ENCODE measurements at places on chromosomes 16 and 17.

- DNase-seq = no peak
Observed at GRCh38 chr17:17749921-17750320, 68.7 kb downstream of the RAI1 start.

- DNase-seq = peak; percentile 81
Observed at GRCh38 chr17:18225121-18225641, at the start of gene LLGL1. Gene LLGL1, plus strand, starts transcription at chr17:18225635. Its CDS starts 48 bp downstream, at chr17:18225683.

DNA sequence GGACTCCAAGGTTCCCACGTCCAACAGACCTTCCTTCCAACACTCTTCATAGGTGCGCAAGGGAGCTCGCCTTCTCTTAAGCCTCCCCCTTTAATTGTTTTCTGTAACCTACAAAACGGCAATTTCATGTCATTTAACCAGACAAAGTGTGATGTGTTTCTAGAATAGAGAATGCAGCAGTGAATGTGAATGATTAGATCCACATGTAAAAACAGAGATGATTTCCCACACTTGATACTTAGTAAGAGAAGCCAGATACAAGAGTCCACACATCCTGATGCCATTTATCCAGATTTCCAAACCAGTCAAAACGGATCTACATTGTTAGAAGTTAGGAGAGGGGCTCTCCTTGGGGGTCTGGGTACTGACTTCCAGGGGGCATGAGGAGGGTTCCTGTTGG, 89.3 kb downstream of the IRF8 start:
- DNase-seq = no peak

DNA sequence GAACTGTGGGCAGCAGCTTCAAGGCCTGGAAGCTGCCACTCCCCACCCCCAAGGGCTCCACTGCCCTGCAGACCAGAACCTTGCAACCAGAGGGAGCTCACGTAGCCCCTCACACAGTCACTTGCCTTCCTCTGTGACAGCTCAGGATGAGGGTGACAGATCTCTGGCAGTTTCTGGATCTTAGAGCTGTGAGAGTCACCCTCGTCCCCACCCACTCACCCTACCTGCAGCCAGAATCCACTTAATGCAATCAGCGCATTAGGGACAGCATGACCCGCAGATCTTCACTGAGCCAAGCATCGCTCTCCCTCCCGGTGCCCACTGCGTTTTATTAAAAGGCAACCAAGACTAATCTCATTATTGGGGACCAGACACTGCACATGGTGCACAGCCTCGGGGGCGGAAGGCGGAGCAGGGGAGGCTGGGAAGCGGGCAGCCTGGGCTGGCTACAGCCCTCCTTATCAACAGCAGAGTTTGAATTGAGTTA, 3.5 kb downstream of the CYB561 start:
- DNase-seq = no peak

GRCh38 chr16:52209227-52209626, 337.7 kb downstream of the TOX3 start:
- no peak for DNase-seq

- DNase-seq = no peak
Observed at GRCh38 chr16:79823639-79824038, 223.1 kb upstream of the MAF start.

- no peak for DNase-seq
Observed at GRCh38 chr17:12536021-12536420, 129.7 kb upstream of the MYOCD start.

GRCh38 chr17:81192386-81193050, 26.5 kb upstream of the AATK start:
- no peak for DNase-seq

DNA sequence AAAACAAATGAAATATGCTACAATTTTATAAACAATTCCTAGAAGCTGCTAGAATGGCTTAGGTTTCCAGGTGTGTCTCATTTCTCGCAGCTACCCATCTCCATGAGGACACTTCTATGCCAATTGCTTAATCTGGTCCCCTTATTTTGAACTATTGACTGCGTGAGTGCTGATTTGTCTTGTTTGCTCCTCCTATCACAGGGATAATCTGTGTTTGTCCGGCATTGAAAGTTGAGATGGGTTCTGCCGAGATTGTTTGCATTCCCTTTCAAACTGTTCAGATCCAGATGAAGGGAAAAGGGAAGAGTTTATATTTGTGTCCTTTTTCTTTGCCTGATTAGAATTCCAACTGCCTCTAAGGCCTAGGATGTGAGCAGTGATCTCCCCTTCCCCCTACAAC, 21.7 kb upstream of the COX10 start:
- DNase-seq = no peak

DNA sequence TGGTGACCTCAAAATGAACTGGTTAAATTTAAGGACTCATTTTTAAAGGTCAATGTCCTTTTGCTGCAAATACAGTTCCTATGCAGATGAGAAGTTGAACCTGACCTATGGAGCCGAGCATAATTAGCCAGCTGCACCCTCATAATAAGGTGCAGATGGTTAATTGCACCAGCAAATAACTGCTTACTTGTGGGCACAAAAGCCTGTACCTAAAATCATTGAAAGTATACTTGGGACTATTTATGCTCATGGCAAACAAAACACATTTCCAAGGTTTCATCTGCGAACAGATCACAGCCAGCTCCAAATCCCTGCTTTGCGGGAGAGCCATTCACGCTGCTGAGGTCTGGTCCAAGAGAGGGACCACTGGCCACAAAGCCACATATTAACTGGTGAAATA, 13.0 kb downstream of the HYDIN start:
- DNase-seq = no peak

- DNase-seq = no peak
Observed at GRCh38 chr16:2791174-2791573, 3.8 kb upstream of the PRSS33 start.

DNA sequence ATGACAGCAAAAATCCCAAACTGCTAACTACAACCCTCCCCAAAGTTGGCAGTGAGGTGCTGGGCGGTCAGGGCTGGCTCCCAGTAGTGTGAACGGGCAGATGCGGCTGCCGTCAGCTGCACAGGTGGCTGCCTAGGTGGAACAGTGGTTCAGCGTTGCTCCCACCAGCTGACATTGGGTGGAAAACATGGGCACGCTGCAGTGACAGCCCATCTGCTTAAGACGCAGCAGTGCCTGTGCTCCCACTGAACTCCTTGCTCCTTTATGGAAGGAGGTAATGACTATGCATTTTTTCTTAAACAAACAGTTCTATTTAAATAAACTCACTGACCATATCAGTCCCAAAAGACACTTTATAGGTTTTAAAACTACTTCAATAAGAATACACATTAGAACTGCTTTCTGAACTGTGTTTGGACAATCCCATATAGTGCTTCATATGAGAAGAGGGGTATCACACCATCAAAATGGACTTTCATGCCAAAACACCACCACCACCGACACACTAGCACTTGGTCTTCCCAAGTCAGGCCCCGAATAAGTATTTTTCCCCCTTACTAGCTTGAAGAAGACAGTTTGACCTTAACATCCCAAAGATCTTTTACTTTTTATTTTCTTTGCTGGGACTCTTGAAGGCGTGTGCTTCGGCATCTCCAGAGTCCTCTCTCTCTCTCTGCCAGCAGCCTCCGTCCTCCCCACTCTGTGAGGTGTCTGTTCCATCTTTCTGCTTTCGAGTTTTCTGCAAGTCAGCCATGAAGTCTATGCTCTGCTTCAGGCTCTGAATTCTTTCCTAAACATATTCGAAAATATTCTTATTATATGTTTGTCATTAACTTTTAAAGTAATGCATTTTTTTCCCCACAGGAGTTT, 34.4 kb downstream of the BRD7 start:
- DNase-seq = no peak

DNA sequence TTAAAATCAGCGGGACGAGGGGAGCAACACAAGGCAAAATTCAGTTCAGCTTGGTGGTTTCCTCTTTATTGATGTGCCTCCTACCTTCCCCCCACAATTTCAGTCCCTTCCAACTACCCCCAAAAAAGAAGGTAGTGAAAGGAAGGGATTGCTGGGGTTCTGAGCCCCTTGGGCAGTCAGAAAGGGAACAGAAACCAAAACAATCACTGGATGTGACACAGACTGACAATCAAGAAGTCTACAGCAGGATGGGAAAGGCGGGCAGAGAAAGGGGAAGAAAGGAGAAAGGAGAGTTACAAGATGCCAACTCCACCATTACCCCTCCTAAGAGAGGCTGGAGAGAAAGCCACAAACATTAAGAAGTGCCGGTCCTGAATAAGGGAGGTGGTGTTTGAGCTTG, 1.1 kb upstream of the PHF23 start:
- no peak for DNase-seq

DNA sequence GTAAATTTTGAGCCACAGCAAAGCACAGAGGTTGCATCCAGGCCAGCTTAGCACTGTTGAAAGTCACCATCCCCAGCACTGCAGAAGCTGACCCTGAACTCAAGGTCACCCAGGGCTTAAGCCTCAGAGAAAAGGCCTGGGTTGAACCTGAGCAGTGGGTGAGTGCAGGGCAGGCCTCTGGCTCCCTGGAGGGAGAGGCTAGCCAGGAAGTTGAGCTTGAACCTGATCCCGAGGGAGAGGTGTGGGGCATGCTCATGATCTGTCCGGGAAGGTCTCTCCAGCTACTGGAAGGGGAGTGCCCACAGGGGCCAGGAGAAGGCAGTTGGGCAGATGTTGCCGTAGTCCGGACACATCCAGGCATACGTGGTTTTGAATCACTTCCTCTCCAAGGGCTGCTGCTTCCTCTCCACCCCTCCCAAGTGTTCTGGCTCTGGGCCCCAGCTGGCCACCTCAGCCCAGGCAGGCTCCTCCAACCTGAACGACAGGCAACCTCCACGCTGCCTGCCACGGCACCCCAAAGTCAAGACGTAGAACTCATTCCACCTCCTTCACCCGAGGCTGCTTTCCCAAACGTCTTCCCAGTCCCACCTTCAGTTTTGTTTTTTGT, 18.4 kb downstream of the CARHSP1 start:
- no peak for DNase-seq

DNA sequence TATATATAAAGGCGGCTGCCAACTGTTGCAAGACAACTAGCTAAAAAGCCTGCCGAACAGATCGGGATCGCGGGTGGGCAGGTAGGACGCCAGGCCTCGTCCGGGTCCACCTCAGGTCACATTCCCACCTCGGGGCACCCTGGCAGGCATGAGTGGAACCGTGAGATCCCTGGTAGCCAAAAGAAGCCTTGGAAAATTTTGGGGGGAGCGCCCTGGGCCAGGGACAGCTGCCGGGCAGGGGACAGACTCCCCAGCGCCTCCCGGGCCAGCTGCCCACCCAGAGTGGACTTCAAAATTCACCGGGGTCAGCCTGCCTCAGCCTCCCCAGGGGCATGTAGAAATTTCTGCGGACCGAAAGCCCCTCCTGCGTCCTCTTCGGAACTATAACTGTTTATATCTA, 760.9 kb downstream of the KCNJ18 start:
- DNase-seq = no peak

- DNase-seq = no peak
Observed at GRCh38 chr17:64058621-64059020, 38.2 kb upstream of the ICAM2 start.

DNA sequence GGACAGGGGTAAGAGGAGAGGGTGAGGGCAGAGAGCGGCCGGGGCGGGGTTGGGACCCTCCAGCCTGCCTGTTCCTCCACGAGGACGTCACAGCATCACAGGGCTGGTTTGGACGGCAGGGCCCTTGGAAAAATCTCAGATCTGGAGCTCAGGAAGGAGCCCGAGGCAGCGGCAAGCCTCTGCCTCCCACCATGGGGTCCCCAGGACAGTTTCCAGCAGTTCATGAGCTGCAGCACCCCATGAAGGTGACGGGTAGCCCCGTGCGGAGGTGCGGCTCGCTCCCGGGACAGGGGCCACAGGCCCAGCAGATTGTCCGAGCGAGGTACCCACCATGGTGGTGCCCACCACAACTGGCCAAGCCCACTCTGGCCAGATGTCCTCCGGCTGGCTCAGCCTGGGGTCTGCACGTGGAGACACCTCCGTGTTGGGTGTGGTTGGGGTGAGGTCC, 21.3 kb downstream of the TPSD1 start:
- DNase-seq = no peak

GRCh38 chr16:23398987-23399805, 53.8 kb downstream of the COG7 start:
- no peak for DNase-seq

DNA sequence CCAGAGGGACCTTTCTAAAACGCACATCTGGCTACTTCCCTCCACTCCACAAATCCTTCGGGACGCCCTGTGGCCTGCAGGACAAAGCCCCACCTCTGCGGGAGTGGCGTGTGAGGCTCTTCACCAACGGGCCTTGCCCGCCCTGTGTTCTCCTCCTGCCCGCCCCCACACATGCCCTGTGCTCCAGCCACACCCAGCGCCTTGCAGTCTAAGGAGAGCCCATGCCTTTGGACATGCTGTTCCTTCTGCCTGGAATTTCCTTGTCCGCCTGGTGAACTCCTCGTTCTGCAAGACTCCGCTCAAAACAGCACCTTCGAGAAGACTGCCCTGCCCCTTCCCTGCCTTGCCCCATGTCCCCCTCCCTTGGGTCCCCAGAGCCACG, 7.4 kb downstream of the ELOB start:
- DNase-seq = no peak

GRCh38 chr16:68022728-68023537, at the start of the genes DDX28 and DUS2:
Gene DDX28, minus strand, starts transcription at chr16:68023232. Its CDS starts 30 bp downstream, at chr16:68023202.
Gene DUS2, plus strand, starts transcription at chr16:68023284. Its CDS starts 14,740 bp downstream, at chr16:68038024.
- peak; percentile 93 for DNase-seq

DNA sequence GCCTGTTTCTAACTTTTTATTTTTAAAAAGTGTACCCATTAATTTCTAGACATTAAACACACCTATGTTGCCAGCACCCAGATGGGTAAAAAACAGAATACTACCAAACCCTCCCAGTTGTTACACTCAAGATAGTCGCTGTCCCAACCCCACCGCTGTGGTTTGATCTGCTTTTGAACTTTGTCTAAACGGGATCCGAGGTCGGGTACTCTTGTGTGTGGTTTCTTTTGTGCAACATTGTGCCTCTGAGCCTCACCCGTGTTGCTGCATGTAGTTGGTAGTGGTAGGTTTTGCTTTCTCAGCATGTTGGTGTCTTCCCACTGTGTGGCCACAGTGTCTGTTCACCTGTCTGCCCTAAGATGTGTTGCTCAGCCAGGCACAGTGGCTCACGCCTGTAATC, 4.3 kb downstream of the KLHL36 start:
- DNase-seq = no peak

- no peak for DNase-seq
Observed at GRCh38 chr17:72422505-72423285, 301.9 kb downstream of the SOX9 start.

DNA sequence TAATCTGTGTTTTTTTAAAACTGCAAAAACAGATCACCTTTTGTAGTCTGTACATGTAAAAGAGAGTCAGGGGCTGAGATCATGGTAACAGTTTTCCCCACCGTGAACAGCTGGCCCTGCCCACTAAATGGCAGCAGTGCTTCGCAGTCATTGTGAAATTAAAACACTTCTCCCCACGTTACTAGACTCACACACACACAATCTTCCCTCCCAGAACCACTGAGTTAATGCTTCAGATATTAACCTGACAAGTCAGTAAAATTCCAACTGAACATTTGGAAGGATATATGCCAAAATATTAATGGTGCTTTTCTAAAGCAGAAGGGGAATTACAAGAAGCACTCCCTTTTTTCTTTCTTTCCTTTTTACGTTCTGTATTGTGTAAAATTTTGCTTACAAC, 1.2 kb upstream of the CD300LG start:
- DNase-seq = no peak

DNA sequence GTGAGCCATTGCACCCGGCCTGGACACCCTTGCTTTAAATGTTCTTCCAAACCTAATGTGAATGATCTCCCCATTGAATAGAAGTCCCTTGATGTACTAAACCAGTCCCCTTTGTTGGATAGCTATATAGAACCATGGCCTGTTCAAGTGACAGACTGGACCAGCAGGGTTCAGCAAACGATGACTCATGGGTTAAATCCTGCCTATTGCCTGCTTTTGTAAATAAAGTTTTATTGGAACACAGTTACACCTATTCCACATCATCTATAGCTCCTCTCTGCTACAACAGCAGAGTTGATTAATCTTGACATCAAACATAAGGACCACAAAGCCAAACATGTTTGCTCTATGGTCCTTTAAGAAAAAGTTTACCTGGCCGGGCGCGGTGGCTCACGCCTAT, 56.1 kb downstream of the CRISPLD2 start:
- no peak for DNase-seq
